ENCODE measurements at places on chromosomes 3 and 15. TPM values are rescaled to one million over a fixed set of nuclear protein-coding genes. Genes with fewer than 3 reads are reported as not detected.

ZBTB47 gene
- total RNA-seq: 5.1 TPM

MUC4 gene
- total RNA-seq: 3.5 TPM

NR2E3 gene
- total RNA-seq: 0.33 TPM

TGM4 gene
- 0.11 TPM for total RNA-seq

TRH gene
- 0.59 TPM for total RNA-seq

SOX14 gene
- total RNA-seq: 1.2 TPM

RASGRP1 gene
- total RNA-seq: 2.9 TPM

SEMA7A gene
- total RNA-seq: 26.8 TPM
